Head of caudate nucleus (tissue), 42 donors: ENCODE measurements at places on chromosomes 4 and X.

DNA sequence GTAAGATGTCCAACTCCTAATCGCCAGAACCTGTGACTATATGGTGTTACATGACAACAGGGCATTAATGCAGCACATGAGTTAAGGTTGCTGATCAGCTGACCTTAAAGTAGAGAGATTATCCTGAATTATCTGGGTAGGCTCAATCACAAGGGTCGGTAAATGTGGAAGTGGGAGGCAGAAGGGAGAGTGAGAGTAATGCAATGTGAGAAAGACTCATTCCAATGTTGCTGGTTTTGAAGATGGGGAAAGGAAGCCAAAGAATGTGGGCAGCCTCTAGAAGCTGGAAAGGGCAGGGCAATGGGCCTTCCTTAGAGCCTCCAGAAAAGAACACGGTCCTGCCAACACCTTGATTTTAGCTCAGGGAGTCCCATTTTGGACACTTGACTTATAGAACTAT is 67.4 kb downstream of the STX18 start:
- DNase-seq = no peak

- no peak for DNase-seq
Observed at GRCh38 chrX:130012683-130013082, 30.2 kb downstream of the BCORL1 start.

DNA sequence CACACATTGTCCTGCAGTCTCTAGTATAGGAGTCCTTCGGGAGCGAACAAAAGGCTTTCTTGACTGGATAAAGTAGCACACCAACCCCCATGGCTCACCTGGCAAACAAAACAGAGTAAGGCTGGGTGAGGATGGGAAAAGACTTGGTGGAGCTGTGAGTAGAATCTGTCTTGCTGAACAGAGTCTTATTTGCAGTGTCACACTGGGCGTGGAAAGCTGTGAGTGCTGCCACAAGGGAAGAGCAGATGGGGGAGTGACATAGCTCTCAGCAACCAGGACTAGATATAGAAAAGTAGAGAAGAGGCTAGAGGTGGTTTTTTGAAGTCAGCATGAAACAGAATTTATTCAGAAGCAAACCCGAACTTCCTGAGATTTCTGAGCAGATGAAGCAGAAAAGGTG is 137.2 kb upstream of the ESX1 start:
- DNase-seq = no peak

DNA sequence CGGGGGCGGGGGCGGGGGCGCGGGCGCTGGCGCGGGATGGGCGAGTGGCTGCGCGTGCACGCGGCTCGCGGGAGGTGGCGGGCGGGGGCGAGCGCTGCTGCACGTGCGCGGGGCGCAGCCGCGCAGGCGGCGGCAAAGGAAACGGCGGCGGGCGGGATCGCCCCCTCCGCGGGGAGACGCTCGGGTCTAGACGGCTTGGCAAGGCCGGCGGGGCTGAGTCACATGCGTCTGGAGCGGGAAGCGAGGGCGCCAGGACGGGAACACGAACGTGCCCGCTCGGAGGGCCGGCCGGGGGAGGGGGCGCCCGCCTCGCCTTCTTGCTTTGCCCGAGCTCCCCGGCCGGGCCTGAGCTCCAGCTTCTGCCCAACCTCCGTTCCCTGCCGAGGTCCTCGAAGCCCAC is 4.3 kb upstream of the HAUS7 start:
- DNase-seq = peak; percentile 64

GRCh38 chr4:7802093-7802726 is 137.5 kb downstream of the AFAP1 start:
- DNase-seq = peak; percentile 94

DNA sequence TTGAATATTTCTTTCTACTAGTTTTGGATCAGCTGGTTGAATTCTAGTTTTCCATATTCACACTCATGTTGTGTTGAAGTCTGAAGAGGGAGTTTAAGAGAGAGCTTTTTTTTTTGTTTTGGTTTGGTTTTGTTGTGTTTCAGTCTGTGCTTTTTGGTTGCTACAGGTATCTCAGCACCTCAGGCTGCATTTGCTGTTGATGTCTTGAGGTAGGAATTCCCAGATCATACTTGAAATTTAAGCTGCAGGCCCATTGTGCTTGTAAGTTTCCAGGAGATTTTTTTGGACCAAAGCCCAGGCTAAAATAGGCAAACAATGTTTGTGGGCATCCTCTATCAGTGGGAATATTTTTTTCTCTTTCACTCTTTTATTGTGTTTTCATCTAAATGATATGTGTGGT is 190.2 kb upstream of the AGA start:
- DNase-seq = no peak

- DNase-seq = peak; percentile 60
Observed at GRCh38 chr4:26192899-26193869, 127.6 kb upstream of the RBPJ start.

GRCh38 chrX:19670854-19671620 is 155.7 kb upstream of the MAP3K15 start:
- peak; percentile 65 for DNase-seq

DNA sequence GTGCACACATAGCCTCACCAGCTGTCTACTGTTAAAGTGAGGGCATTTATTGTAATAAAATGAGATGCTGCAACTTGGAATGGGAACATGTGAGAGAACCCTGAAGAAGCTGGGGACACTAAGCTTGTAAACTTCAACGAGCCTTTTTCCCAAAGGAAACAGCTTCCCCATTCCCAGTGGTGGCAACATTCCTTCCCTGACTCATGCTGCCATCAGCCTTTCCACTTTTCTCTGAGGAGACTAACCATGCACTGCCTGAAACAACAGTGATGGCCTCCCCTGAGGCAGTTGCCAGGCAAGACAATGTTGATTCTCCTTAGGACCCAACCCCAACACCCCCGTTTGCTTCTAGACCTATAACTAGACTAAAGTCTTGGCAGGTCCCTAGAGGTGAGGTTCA is 928.3 kb downstream of the GLUD2 start:
- DNase-seq = no peak

GRCh38 chr4:176939445-176939844 is 146.7 kb upstream of the VEGFC start:
- DNase-seq = no peak

GRCh38 chr4:62513306-62513705 is 1313.2 kb downstream of the ADGRL3 start:
- no peak for DNase-seq

- no peak for DNase-seq
Observed at GRCh38 chrX:97290199-97290598, 406.5 kb downstream of the RPA4 start.

DNA sequence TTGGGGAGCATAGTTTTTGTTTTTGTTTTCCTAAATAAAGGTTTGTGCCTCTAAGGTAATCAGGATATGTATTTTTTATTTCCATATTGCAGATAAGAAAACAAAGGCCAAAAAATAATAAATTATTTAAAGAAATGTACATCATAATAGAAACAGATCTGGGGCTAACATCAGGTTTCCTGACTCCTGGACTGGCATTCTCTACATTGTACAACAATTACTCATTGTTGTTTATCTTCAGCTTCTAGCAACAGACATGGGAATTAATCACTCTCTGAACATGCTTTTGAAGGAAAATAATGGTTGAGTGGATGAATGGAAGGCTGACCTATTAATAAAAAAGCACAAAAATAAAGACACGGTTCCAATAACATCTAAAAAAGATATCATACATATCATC is 146.2 kb downstream of the KCNIP4 start:
- no peak for DNase-seq

DNA sequence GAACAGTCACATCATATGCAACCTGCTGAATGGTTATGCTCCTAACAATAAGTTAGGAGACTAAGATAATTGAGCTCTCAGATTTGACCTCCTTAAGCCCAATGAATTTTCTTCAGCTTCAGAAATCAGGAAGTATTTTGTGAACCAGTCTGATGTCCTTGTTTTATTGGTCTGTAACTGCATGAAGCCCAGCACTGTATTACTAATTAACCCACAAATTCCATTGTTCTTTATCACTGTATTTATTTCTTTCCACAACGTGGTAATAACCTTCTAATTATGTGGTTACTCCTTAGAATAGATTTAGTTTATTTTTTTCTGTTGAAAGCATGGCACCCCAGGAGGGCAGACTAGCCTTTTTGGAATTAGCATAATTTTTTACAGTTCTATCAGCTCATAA is 3.9 kb upstream of the MFAP3L start:
- no peak for DNase-seq

GRCh38 chr4:134201216-134202161 is at the start of gene PABPC4L:
TSS of gene PABPC4L (minus strand) at chr4:134201789. CDS start at chr4:134201019, 770 bp downstream.
- no peak for DNase-seq

DNA sequence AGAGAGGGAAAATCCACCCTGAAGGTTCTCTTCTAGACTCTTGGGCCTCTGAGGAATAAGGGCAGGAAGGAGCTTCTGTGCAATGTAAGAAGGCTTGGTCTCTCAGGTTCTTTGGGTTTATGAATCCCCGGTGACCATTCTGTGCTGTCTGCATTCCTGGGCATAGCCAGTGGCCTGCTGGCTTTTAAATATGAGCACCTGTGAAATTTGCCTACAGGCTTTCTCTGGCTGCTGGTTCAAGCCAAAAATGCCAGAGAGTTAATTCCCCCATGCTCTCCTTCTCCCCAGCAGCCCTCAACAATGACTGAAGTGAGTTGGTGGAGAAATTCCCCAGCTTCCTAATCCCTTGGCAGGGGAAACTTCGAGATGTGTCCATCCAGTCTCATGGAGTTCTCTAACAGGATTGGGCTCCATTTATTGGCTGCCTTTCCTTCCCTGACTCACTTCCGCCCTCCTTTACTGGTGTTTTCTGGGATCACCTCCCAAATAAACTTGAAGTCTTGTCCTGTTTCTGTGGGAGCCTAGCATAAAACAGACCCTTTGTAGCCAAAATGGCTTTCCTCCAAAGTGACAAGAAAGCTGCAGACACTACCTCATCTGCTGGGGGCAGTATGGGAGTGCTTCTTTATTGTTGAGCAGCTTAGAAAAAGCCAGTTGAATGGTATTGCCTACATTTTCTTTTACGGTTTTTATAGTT is 179.4 kb upstream of the CASK start:
- no peak for DNase-seq

GRCh38 chr4:61428950-61429349 is 228.8 kb downstream of the ADGRL3 start:
- DNase-seq = no peak

- peak; percentile 28 for DNase-seq
Observed at GRCh38 chr4:55396308-55397125, 760 bp downstream of the TMEM165 start.

DNA sequence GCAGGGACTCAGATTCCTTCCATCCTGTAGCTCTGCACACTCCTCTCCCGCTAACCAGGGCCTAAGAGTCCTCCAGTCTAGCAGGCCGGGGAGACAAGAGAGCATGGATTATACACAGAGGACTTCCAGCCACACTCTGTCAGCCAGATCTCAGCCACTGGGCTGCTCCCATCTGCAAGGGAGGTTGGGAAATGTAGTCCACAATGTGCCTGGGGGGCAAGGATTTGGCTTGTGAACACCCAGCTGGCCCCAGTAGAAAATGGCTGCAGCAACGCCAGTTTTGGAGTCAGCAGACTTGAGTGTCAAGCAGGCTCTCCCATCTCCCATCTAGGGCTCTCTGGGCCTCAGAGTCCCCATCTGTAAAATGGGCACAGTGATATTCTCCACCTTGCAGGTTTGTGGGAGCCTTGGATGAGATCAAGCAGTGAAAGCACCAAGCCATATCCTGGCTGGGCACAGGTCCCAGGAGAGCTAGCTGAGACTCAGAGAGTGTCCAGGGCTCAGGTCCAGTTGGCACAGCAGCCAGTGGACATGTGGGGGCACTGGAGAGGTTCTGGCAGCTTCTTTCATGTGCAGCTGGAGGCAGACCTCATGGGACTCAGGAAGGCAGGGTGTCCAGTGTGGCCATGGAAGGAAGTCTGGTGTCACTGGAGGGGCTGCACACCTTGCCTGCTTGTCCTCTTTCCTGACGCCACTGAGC is 14.6 kb downstream of the PSAPL1 start:
- peak; percentile 26 for DNase-seq

- no peak for DNase-seq
Observed at GRCh38 chrX:30935985-30936384, 46.9 kb upstream of the TAB3 start.

DNA sequence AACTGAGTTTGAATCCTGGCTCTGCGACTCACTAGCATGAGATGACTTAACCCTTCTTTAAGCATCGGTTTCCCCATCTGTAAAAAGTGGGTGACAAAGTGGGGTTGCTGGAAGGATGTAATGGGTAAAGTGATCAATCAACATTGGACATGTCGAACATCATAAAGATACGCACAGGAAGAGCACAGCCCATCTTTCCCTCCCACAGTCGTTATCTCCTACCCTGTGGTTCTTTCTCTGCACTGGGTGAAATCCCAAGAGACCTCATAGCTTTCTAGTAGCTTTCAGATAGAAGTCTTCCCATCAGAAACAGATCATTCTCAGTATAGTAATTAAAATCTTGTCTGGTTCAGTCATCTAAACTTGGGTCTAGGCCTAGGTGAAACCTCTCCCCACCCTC is 216.5 kb downstream of the CBR4 start:
- no peak for DNase-seq

DNA sequence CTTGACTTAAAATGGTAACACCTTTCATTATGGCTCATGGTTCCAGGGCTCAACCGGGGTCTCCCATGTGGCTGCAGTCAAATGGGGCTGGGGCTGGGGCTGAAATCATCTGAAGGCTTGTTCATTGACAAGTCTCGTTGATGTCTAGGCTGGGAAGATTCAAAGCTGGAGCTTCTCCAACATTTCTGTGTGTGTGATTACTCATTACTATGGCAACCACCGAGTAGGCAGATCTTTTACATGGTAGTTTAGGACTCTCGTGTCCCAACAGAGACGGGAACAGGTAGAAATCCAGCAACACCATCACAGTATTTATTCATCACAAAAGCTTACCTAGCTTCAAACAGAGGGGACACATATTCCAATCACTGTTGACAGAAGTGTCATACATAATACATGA is 7.8 kb downstream of the YTHDC1 start:
- DNase-seq = no peak

GRCh38 chr4:137576446-137576845 is 44.2 kb upstream of the PCDH18 start:
- no peak for DNase-seq

DNA sequence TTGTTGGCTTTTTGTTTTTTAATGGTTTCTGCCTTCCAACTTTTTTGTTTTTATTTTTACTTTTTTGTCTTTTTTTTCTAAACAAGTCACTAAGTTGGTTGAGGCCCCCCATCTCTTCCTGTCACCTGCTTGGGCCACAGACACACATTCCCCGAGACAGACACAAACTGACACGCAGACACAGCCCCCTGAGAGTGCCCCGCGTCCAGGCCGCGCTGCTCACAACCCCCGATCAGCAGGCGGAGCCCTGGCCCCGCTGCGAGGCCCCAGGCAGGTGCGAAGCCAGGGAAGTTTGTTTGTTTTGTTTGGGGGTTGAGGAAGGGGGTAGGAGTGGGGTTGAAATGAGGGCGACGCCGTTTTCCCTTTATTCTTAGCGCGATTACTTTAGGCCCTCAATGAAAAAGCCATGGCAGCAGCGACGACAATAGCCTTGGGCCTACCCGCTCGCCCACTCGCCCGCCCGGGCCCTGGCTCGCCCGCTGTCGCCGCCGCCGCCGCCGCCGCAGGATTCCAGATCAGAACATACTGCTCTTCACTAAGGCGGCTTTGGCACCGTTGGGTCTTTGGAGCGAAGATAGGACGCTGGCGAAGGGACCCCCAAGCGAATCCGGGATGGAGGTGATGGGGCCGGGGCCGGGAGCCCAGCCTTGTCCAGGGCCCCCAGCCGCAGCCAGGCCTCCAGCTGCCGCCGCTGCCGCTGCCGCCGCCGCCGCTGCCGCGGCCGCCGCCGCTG is 3.1 kb downstream of the PHOX2B start:
- no peak for DNase-seq

GRCh38 chr4:70660106-70660505 is 6.2 kb downstream of the JCHAIN start:
- DNase-seq = no peak
